Esophagus muscularis mucosa (tissue), 4 donors: ENCODE measurements at places on chromosomes 3 and 15. TPM values are rescaled to one million over a fixed set of nuclear protein-coding genes. Genes with fewer than 3 reads are reported as not detected.
A peak's percentile ranks its signal among the peaks of the same experiment; 100 is the strongest.

DNA sequence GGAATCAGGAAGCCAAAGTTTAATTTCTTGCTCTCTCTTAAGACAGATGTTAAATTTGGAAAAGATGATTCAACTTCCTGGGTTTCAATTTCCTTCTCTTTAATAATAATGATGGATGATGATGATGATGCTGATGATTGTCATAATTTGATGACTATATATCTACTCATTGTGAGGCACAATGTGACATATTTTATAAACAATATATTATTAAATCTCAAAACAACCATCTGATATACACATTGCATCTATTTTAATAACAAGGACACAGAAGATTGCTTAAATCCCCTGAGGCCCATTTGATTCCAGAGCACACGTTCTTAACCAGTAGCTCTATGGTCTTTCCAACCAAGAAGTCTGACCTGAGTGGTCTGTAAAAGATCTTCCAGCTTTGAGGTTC, 124.0 kb downstream of the CNTN6 start:
- no peak for DNase-seq

THOC7 gene
- 70.6 TPM for total RNA-seq

HDAC11 gene
- total RNA-seq: 26.0 TPM

DNA sequence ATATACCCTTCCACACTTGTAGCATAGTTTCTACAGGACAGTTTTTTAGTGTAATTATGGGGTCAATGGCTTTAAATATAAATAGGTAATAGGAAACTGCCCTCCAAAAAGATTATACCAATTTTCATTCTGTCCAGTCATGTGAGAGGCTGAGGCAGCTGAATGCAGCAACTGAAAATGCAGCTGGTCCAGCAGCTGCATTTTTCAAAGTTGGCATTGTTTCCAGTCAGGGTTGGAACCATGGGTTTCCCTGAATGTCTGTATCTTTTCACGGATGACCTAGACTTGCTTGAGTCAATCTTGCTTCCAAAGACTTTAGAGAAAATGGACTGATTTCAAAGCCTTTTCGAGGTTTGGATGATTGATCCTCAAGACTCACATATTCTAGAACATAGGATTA, 9.9 kb upstream of the KNL1 start:
- no peak for DNase-seq

- DNase-seq: no peak
Measured at GRCh38 chr3:143753456-143753855, 94.8 kb downstream of the SLC9A9 start.

- DNase-seq: no peak
Measured at GRCh38 chr3:184261270-184261853, at the start of gene CAMK2N2. Gene CAMK2N2, minus strand, starts transcription at chr3:184261553. Its CDS starts 268 bp downstream, at chr3:184261285.

P2RY14 gene
- total RNA-seq: 12.8 TPM

- DNase-seq: no peak
Measured at GRCh38 chr3:133464573-133464972, 64.7 kb downstream of the BFSP2 start.

- DNase-seq: no peak
Measured at GRCh38 chr15:48856942-48857341, 21.0 kb upstream of the EID1 start.

GRCh38 chr3:43638594-43639447, 17.0 kb upstream of the ANO10 start:
- no peak for DNase-seq

- no peak for DNase-seq
Measured at GRCh38 chr3:97687734-97688133, 76.8 kb upstream of the ARL6 start.

SLC28A2 gene
- not detected for total RNA-seq

DNA sequence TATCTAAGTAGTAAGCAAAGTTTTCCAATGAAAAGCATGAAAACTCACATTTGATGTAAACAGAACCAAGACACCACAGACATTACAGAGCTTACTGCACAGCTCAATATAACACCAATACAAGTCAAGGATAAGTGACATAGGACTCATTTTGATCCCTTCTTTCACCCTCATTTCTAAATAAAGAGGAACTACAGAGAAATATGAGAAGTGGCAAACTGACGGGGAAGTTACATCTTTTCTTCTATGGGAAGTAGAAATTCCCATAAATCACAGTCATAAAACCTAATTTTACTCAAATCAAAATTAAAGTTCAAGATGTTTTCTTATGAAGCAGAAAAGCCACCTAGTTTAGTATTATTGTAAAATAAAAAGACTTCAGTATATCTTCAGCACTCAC, 3.8 kb downstream of the ATG3 start:
- DNase-seq: no peak

- peak; percentile 37 for DNase-seq
Measured at GRCh38 chr15:65666257-65666656, 44.5 kb downstream of the SLC24A1 start.

DNA sequence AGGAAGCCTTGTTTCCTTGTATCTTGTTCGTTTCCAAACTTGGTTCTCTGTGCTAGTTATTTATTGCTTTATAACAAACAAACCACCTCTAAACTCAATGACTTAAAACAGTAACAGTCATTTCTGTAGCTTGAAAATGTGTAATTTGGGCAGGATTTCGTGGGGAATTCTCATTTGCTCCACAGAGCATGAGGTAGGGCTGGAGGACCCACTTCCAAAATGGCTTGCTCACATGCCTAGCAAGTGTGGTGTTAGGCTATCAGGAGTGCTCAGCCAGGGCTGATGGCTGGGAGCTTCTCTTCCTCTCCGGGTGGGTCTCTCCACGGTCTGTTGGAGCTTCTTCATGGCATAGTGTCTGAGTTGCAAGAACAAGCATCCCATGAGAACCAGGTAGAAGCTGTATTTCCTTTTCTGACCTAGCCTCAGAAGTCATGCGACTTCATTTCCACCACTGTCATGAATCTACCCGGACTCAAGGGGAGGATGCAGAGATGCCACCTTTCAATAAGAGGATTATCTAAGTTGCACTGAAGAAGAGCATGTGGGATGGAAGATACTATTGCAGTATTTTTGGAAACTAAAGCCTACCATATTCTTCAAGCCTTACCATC, 8.2 kb upstream of the TNIK start:
- no peak for DNase-seq

- DNase-seq: no peak
Measured at GRCh38 chr15:56737791-56738190, 4.5 kb upstream of the ZNF280D start.

KNG1 gene
- total RNA-seq: not detected

DNA sequence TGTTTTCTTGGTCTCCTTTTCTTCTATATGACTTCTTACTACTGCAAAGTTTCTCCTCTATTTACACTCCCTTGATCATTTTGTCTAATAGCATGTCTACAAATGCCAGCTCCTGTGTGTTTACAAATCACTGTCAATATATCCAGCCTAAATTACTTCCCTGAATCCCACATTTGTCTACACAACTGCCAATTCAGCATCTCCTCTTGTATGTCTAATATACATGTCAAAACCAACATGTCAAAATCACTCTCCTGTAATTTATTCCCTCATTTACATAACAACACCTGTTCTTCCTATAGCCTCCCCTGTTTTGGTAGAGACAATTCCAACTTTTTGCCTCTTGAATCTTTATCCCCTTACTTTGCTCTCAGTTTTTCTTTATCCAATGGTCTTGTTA, 359.3 kb downstream of the PLOD2 start:
- DNase-seq: no peak

CHDH gene
- total RNA-seq: 3.2 TPM

DNA sequence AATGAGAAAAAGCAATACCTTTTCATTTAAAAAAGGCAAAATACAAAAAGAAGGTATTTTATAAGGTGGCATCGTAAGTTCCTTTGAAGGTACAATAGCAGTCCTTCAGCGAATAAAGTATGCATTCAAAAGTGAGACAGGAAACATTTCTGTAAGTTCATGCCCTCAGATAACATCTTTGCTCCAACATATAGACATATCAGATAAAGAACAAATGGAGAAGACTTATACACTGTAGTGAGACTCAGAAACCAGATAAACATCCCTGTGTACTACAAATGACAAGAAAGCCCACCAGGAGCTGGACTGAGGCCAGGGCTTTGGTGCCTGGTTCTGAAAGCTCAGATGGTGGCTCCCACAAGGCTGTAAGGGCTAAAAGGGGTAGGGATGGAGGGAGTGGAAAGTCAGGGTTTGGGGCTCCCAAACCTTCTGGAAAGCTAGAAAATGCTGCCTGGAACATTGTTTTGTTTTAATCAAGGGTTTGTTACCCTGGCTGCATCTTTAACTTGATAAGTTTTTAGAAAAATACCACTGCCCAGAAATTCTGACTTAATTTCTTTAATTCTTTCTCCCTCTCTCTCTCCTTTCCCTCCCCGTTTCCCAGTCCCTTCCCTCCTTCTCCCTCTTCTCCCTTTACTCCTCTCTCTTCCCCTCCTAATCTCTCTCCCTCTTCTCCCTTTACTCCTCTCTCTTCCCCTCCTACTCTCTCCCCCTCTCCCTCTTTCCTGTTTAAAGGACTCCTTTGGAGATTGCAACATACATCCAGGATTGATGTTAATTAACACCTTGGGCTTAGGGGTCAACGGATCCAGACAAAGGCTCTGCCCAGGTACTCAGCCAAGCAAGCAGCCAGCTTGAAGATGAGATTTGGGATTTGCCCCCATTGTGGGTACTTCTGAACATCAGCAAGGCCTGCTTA, 126.1 kb downstream of the AQP9 start:
- no peak for DNase-seq

DNA sequence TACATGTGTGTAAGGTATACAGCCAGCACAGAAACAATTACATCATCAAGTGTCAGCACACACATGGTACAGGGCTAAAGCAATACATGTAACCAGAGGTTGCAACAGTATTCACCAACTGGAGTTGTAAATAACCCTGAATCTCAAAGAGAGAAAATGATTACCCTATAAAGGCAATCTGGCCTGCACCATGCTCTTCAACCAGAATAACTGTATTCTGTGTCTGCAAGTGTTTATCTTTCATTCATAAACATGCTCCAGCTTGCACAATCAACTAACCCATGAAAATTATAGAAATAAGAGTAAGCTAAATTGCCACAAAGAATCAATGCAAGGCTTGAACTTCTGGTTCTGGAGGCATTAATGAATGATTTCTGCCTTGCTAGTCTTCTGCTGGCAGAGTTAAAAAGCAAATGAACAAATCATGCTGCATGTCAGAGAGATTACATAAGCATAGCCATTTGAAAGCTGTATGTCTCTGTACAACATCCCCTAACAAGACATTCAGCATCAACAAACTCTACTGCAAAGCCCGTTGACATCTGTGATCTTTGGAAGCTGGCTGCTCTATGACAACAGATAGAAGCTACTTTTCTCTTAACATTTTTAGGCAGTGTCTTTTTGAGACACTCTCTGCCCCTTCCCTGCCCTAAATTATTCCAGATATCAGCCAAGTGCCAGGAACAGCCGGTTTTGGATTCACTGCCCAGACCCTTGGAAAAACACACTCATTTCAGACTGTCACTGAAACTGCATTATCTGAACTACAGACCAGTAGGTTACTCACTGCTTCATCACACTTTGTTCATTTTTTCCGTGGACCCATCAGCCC, 871.0 kb downstream of the OTOL1 start:
- no peak for DNase-seq

- DNase-seq: no peak
Measured at GRCh38 chr3:127448161-127448561, 142.4 kb downstream of the TPRA1 start.

DNA sequence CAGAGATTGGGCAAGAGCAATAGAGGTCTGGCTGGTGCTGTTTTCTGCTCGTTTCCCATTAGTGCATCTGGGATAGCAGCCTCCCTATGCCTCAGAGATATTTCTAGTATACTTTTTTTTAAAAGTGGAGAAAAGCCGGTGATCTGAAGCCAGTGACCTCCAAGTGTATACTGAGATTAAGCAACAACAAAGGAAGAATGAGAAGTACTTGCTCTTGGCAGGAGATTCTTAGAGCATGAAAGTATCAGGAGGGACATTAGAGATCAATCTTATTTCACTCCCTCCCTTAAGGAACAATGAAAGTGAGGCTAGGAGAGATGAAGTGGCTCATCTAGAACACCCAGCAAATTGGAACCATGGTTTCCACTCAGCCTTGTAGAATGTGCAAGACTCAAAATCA, 423.3 kb downstream of the SOX2 start:
- DNase-seq: no peak

- no peak for DNase-seq
Measured at GRCh38 chr3:8488877-8489276, 12.7 kb upstream of the LMCD1 start.

DNA sequence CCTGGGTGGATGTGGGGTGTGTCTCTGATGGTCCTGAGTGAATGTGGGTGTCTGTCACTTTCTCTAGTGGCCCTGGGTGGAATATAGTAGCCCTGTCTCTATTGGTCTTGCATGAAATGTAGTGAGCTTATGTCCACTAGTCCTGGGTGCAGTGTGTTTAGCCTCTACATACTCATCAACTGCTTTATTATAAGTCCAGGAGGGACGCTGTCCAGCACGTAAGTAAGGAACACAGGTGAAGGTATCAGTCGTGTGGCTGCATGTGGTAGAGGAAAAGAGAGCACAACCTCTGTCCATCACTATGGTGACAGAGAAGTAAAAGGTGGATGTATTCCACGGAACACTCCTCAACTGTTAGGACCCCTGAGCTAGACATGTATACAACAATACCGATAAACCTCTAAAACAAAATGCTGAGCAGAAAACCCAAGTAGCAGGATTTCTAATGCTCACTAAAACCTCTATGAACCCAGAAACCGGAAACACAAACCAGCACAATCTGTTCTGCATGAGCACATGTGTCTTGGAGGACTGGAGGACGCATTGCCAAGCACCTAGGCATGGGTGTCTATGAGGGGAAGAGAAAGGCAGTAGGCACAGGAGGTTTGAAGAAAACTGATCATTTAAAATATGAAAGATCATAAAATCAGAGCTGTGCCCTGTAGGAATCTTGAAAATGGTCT, 11.0 kb downstream of the LTF start:
- DNase-seq: no peak

QRICH1 gene
- 93.9 TPM for total RNA-seq

GRCh38 chr3:124582196-124582595, 148.1 kb upstream of the UMPS start:
- no peak for DNase-seq

FBXW12 gene
- total RNA-seq: not detected

GRCh38 chr15:41970456-41970855, 1.9 kb downstream of the EHD4 start:
- DNase-seq: no peak

DNA sequence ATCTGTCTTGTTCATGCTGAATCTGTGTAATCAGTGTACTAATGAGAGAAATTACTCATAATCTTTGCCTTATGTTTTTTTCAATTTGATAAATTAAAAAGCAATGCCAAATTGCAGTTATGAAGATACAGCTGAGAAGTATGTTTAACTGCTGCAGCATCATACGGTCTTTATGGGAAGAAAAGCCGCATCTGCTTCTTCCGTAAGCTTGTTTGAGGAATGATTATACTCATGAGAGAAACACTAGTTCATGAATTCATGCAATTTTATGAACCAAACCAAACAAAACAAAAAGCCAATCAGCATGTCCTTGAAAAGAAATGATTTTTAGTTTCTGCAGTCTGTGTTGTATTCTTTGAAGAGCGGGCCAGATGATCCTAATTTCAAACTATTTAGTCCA, 275.9 kb upstream of the ARHGEF26 start:
- DNase-seq: no peak

- DNase-seq: no peak
Measured at GRCh38 chr3:8490079-8490552, 11.5 kb upstream of the LMCD1 start.
